ENCODE measurements at places on chromosomes 6 and 20.

DNA sequence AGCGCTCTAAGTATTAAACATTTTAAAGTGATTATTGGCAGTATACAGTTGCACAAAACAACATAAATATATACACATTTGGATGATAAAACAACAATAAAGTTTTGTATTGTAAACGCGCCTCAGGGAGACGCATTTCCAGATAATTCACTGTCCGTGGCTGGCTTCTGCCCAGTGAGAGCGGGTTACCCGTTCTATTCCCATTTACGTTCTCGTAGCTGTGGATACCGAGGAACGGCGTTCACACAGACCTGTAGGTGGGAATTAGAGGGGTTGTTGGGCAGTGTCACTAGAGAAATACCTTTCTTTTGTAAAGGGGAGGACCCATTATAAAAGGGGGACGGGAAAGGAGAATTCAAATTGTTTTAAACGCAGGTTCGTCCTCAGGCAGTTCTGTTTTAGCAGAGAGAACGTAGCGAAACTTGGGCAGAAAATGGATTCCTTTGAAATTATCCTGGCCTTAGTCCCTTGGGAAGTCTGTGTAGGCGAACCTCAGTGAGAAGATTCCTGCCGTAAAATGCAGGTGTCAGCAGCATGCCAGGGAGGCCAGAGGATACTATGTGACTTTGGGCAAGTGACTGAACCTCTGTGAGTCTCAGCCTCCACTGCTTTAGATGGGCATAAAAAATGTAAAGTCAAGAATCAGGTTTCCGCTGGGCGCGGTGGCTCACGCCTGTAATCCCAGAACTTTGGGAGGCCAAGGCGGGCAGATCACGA, 756 bp downstream of the MTG2 start:
- DNase-seq: no peak

DNA sequence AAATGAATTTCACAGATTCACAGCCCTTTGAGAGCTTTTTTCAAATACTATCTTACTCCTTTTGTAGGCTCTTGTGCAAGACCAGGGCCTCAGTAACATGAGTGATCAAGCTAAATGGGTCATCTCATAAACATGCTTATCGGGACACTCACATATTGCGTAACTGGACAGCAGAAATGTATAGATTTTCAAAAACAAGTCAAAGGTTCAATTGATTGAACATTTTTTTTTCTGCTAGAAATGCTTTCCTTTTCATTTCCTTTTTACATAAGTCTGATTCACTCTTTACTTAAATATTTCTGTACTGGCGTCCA, 8.7 kb upstream of the SALL4 start:
- DNase-seq: no peak

DNA sequence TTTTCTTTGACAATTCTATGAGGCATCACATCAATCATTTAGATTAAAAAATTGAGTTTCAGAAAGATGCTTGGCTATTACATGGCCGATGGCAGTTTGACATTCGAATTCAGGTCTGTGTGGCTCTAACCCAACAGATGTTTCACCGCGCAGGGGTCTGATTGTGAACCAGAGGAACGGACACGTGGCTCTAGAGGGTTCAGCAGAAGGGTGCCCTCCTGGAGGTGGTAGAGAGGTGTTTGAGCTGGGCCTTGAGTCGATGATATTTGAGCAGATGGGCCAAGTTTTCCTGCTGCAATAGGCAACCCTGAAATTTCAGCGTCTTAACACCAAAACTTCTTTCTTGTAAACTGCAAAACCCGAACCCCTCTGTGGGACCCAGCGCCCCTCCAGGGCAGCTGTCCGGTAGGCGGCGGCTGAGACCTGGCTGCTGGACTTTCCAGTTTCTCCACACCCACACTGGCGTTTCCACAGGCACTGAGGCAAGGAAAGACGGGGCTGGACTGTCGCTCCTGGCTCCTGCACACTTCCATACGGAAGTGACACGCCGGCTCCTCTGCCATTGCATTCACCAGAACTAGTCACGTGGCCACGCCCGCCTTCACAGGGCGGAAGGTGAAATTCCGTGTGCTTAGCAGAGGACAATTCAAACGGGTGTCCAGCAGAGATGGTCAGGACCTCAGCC, 11.3 kb upstream of the AFDN start:
- DNase-seq: no peak

GRCh38 chr6:137913996-137914529, 47.0 kb downstream of the TNFAIP3 start:
- DNase-seq: no peak

- no peak for DNase-seq
Observed at GRCh38 chr6:47160702-47161101, 118.6 kb upstream of the ADGRF1 start.

DNA sequence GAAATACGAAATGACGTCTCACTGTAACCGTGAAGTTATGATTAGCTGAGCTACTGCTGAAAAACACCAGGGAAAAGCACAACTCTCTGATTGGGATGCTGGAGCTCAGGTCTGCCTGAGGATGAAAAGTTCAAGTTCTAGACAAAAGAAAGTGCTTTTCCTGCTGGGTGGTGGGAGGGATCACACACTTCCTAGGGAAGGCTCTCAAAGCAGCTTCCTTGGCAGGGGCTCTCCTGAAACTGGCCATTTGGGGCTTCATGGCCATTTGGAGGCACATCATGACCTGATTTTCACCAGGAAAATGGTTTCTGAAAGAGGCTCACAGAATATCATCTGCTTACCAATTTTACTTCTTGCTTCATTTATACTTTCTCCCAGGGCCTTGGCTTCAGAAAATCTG, 97.1 kb upstream of the KCNK16 start:
- DNase-seq: no peak

DNA sequence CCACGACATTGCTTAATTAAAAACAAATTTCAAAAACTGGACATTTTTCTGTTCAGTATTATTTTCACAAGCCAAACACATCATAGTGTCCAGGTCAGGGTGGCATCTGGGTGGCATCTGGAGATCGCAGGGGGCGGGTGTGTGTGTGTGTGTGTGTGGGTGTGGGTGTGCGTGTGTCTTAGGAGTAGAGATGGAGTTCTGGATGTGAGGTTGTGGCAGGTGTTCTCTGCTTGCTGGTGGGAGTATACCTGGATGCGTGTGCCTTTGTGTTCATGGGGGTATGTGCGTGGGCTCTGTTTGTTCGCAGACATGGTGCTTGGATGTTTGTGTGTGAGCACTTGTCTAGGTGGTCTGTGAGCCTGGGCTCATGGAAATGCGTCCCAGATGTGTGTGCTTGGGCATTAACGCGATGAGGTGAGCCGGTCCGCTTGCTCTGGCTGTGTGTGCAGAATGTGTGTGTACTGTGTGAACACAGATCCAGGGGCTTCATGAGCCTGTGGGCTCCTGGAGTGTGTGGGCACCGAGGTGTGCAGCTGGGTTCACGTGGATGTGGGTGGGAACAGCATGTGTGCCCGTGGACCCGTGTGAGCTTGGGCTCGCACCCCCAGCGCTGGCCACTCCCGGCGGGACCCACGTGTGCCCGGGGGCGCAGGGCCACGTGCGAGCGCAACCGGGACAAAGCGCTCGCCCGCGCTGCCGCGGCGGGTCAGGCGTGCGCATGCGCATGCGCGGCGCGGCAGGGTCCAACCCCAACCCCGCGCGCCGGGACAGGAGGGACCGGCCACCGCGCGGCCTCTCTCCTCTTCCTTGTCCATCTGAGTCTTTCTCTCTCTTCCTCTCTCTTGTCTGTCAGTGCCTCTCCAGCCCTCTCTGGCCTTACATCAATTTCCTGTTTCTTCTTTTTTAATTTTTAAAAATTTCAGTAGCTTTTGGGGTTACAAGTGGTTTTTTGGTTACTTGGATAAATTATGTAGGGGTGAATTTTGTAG, 60.4 kb downstream of the SRC start:
- DNase-seq: no peak

- DNase-seq: no peak
Observed at GRCh38 chr6:36280467-36280866, 10.6 kb downstream of the PNPLA1 start.

Data from GM04504 (cell line).